ENCODE measurements at places on chromosomes 16 and 17. TPM values are rescaled to one million over a fixed set of nuclear protein-coding genes. Genes with fewer than 3 reads are reported as not detected.

Gene CPNE7
- total RNA-seq = 23.7 TPM

GRCh38 chr17:43543771-43544575, 2.2 kb downstream of the ETV4 start:
- DNase-seq = no peak

DNA sequence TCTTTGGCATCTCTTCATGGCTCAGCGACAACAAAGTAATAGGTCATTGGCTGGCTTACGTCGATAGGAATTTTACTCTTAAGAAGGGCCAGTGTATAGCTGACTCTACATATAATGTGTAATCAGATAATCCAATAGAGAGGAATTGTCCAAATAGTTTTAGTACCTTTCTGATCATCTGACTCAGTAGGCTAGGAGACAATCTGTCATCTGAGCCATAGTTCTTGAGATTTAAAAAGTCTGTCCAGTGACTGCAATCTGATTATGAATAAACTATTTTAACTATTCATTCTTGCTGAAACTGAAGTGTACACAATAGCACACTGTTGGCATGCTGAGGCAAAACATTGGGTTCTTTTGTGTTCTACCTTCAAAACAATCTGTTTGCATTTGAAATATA, 21.4 kb upstream of the NOL11 start:
- DNase-seq = no peak

DNA sequence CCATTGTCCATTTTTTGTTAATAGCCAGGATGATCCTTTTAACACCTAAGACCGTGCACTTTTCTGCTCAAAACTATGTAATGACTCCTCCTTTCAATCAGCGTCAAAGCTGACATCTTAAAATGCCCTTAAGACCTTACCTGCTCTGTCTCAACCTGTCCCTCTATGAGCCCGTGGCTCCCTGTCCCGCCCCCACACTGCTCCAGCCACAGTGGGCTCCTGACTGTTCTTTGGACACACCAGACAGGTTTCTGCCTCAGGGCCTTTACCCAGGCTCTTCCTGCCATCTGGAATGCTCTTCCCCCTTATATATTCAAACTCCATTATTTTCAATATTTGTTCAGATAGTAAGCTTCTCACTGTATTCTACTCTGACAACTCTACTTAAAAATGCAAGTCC, 14.1 kb downstream of the CDRT15 start:
- DNase-seq = no peak

DNA sequence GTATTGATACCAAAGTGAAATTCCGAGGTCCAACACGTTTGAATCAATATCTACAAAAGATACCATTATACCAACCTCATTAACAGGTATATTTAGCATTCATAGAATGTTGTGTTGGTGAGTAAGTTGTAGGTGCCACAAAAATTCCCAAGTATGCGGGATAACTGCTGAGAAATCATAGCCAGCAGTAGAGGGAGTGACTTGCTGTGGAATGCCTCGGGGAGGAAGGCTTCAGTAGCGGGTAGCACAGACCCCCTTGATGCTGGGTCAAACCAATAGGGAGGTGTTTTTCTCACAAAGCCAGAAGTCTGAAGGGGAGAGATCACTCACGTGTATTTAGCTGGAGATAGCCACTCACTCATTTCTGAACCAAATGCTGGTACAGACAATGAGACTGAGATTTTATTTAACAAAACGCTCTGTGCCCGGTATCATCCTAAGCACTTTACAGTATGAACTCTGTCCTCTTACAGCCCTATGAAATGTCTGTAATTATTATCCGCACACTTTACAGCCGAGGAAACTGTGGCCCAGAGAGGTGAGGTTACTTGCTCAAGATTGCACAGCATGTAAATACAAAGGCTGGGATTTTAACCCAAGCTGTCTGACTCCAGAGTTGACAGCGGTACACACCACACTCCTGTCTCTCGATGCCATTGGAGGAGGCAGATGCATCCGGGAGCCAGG, 23.1 kb downstream of the HSBP1 start:
- no peak for DNase-seq

Gene SOX8
- total RNA-seq = 5.7 TPM

- DNase-seq = no peak
Measured at GRCh38 chr17:79369001-79369400, 241.8 kb downstream of the RBFOX3 start.

All from H1 (cell line).